A549 (cell line): ENCODE measurements at places on chromosomes 5 and 9.

- peak; percentile 68 for DNase-seq
Observed at GRCh38 chr5:130198927-130199326, 294.7 kb downstream of the CHSY3 start.

DNA sequence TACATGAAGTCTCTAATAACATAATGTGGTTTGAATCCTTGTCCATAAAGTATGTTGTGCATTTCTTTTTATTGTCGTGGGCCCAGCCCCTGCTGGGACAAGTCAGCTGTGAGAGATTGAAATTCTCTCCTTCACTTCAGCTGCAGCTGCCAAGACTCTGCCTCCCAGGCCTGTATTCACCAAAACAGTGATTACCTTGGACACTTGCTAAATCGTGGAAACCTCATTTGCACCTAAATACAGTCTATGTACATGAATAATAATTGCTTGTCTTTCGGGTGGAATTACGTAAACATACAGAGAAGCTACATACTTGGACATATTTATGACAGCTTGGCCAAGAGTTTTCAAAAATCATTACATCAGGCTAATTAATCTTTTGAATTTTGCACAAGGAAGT lies 898.5 kb upstream of the SEMA6A start:
- no peak for DNase-seq

DNA sequence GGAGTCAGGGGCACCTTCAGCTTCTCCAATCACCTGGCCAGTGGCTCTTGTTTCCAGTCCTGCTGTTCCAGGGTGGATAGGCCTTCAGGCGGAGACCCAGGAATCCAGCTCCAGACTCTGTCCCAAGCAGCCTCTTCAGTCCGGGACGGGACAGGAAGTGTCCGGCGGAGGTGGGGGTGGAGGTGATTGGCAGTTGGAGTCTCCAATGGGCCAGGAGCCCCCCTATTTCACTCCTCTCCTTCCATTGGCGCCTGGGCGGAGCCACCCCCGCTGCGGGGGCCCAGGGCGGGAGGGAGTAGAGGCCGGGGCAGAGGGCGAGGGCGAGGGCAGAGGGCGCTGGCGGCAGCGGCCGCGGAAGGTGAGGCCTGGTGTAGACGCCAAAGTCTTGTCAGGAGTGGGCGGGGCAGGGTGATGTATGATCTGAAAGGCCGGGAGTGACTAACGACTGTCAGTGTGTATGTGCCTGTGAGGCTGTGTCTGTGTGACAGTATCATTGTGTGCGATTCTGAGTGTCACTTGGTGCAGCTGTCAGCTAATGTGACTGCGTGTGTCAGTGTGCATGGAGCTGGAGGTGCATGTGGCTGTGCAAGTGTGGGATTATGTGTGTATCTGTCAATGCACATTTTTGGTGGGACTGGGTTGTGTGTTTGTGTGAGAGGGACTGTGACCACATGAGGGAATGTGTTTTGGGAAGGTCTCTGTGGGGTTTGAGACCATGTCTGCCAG lies at the start of gene IL11RA:
IL11RA (plus strand) TSS at position 310 of the 726 bp plus-strand sequence. CDS start 3,033 bp downstream, outside the sequence.
- peak; percentile 89 for DNase-seq

DNA sequence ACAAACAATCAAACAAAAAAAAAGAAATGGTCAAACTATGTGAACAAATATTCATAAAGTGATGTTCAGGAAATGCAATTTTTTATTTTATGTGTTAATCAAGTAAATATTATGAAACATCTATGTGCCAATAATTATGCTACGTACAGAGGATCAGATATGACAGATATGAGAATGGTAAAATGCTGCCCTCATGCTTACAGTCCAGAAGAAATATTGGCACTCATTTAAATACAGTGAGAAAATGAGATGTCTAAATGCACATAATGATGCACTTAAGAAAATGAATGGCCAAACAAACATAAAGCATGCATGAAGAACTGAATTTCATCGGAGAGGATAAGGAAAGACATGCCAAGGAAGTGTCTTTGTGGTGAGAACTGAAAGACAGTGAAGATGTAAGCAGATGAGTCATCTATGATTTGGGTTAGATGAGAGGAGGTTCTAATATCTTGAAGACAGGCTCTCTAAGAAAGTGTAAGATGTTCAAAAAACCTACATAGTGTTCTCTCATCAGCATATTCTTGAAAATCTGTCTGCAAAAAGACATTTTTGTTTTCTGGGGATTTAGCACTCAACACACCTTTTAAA lies 1231.1 kb upstream of the ACO1 start:
- no peak for DNase-seq

DNA sequence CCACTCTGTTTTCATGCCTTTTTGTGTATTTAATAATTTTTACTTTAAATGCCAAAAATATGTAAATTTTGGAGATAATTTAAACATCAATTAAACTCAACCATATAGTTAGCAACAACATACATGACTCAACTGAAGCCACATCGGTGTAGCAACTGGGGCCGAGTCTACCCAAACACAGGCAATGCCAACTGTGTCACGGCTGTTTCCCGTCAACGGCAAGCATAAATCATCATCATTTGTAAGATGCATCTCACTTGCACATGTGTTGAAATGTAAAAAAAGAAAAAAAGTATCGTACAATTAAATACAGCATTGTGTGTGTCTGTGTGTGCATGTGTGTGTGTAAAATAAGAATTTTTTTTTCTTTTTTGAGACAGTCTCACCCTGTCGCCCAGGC lies 160.1 kb upstream of the TAS2R1 start:
- no peak for DNase-seq

DNA sequence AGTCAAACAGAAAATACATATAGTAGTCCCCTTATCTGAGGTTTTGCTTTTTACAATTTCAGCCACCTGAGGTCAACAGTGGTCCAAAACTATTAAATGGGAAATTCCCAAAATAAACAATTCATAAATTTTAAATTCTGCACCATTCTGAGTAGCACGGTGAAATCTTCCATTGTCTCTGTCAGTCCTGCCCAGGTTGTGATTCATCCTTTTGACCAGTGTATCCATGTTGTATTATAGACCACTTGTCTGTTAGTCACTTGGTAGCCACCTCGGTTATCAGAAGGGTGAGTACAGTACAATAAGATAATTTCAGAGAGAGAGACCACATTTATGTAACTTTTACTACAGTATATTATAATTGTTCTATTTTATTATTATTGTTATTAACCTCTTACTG lies 2.8 kb downstream of the CCDC152 start:
- DNase-seq = no peak
